Activated CD4-positive, alpha-beta T cell treated with anti-CD3 and anti-CD28 coated beads for 48 hours (primary cell): ENCODE measurements at places on chromosomes 6 and 20.

DNA sequence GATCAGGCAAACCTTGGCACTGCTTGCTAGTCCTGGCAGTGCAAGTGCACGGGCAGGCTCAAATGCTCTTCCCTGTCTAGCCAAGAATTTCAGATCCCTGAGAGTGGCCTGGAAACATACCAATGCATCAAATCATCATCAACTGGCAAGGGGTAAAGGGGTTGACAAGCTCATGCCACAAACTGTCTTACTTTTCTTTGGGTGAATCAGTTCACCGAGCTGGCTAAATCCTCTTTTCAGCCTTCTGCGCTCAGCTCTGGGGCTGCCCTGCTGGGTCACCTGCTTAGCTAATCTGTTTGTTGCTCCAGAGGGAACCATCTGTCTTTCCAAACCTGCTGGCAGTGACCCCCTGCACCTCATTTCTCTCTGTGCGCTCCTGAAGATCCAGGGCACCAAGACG lies 59.5 kb downstream of the LYRM4 start:
- no peak for DNase-seq

GRCh38 chr6:48626421-48626820 lies 515.4 kb upstream of the PTCHD4 start:
- DNase-seq = no peak

- DNase-seq = no peak
These were observed 281.9 kb downstream of the UTRN start for GRCh38 chr6:144566868-144567615.

DNA sequence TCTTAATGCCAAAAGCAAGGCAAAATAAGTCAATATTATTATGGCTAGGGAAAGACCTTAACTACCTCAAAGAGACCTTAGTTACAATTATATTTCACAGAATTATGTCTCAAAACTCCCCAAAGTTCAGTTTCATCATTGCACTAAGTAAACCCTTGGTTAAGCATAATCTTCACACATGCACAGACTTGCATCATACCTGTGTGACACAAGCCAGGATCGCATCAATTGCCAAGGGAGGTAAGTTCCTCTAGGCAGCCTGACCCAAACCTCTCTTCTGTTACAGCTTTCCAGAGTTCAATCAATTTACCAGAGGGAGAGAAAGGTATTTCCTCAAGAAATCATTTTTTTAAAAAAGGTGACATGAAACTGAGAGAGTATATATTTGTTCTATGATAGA lies 31.9 kb upstream of the PRSS35 start:
- no peak for DNase-seq

- DNase-seq = no peak
These were observed 47.0 kb downstream of the MAP3K5 start for GRCh38 chr6:136745300-136745699.

GRCh38 chr6:91088515-91088914 lies 501.6 kb upstream of the MAP3K7 start:
- DNase-seq = no peak

GRCh38 chr6:138162111-138162954 lies 594 bp downstream of the ARFGEF3 start:
- no peak for DNase-seq

DNA sequence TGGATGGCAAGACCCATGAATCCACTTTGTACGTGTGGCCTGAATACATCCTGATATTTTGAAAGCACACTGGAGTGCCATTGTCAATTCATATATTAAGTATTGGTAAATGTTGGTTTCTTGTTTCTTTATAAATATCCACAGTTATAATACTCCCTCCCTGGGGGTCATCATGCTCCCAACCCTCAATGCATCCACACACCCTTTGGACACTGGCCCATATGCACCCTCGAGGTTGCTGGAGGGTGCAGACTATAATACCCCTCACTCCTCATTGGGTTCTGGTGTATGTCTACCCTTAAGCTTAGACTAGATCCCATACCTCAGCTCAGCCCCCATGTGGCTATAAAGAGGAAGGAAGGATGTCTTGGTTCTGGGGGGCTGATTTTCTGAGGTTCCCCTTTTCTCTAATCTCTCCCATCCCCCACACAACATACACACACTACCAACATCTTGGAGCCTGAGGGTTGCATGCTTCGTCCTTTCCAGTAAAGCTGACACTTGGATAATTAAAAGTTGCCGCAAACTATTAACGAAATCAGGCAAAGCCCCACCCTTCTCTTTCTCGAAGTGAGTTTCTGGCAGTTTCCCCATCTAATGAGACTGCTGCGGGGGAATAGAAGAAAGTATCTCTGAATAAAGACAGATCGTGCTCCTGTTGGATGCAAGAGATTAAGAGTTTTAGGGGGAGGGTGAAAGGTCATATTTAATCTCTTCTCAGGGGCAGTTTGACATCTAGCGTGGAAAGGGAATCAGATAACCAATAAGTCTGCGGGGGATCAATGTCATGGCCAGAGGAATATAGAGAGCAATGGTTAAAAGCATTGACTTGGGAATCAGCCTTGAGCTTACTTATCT lies 7.4 kb downstream of the PIM1 start:
- no peak for DNase-seq

DNA sequence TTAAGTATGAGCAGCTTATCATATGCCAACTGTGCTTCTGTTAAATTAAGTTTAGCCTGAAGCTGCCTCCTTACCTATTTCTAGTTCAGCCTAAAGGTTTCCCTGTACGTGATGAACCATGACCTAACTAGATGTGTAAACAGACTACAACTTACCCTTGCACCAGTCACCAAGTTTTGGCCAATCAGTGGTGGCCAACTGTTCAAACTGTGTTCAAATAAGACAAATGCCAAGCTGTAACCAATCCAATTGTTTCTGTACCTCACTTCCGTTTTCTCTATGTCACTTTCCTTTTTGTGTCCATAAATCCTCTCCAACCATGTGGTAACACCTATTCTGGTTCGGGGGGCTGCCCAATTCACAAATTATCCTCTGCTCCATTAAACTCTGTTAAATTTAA lies 6.0 kb upstream of the SLC2A10 start:
- no peak for DNase-seq

- no peak for DNase-seq
These were observed 141.4 kb downstream of the OGFRL1 start for GRCh38 chr6:71430018-71430417.

GRCh38 chr6:112939563-112939962 lies 592.4 kb downstream of the RFPL4B start:
- DNase-seq = no peak

DNA sequence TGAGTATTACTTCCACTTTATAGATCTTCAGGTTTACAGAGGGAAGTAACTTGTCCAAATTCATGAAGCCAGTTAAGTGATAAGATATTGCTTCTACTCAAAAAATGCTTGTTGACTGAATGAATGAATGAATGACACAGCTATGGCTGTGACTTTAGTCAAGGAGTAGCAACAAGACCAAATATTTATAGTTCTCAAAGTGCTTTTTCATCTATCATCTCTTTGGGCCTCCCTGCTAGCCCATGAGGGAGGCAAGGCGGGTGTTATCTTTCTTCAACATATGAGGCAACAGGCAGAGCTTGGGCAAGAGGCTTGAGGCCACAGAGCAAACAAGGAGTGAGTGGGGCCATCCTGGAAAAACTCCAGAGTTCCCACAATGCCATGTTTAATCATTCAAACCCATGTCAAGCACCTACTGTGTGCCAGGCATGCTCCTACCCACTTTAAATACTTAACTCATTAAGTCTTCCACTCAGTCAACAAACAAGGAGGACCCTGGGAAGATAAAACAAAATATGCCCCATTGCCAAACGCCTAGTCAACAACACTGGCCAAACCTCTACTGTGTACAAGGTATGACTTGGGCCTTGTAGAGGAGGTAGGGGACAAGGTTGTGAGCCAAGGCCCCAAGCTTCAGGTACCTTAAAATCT lies 15.9 kb downstream of the BCL2L1 start:
- DNase-seq = no peak

DNA sequence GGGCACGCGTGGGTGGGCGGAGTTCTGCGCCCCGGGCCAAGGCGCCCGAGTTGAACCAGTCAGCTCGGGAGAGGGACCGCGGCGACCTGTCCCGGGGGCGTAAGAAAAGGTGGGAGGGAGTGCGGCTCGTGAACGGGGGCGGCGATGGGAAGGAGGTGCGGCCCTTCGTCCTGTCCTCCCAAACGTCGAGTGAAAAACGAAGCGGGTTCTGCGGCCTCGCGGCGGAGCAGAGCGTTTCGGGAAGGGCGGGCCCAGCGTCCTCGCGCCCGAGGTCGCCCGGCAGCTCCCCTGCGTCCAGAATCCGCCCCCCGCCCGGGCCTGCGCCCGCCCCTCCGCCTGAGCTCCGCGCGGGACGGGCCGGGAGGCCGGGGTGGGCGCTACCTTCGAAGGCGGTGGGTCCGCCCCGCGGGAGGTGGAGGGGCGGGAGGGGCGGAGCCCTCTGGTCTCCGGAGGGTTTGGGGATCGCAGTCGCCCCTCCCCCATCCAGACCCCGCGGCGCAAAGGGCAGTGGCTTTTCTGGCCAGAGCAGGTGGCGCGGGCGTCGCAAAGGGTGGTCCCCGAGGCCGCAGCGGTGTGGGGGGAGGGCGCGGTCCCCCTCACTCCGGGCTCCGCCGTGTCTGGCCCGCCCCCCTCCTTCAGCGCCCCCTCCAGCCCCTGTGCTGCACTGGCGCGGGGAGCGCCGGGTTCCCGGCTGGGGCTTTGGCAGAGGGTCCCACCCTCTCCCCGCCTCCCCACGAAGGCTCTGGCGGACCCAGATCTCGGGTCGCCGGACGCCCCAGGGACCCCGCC lies 838 bp downstream of the STMN3 start:
- no peak for DNase-seq

DNA sequence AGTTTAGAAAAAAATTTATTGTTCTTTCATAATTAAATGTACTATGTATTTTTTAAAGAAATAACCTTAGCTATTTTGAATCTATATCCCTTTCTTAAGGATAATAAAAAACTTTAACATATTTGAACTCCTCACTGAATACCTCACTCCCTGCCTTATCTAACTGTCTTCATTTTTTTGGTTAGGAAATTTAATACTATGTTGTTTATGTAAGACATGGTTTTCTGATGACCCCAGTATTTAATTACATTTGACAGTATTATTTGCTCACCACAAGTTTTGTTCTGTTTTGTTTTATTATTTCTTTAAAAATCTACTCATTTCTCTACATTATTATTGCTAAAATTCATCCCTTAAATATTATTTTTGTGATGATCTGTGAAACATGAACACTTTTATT lies 394.4 kb upstream of the ADGRB3 start:
- no peak for DNase-seq

GRCh38 chr20:11246251-11246775 lies 572.5 kb upstream of the JAG1 start:
- DNase-seq = no peak

DNA sequence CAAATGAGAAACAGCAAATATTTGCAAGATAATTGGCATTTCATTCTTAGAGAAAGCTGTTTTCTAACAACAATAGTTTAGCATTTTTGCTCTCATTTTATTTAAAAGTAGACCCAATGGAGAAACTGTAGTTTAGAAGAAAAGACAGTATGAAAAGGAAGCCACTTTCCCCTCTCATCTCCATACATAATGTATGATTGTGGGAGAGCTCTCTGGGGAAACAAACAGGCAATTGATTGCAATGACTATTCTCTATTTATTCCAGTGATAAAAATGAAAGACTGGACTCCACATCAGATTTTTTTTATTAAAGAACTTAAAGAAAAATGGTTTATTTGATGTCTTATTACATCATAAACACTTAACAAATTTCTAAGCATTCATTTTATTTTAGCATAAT lies 116.8 kb upstream of the SASH1 start:
- no peak for DNase-seq

GRCh38 chr20:61252601-61253263 lies 671 bp downstream of the CDH4 start:
- DNase-seq = peak; percentile 9

GRCh38 chr6:35051396-35051795 lies 89.7 kb downstream of the TCP11 start:
- no peak for DNase-seq
